ENCODE measurements at places on chromosomes 6 and 20. TPM values are rescaled to one million over a fixed set of nuclear protein-coding genes. Genes with fewer than 3 reads are reported as not detected.

AVP gene
- not detected for total RNA-seq

SOX18 gene
- 0.31 TPM for total RNA-seq

AIF1 gene
- total RNA-seq: 4.1 TPM

GHRH gene
- not detected for total RNA-seq

TRIM38 gene
- total RNA-seq: 0.47 TPM

GCLC gene
- 15.8 TPM for total RNA-seq

RSPH4A gene
- 2.7 TPM for total RNA-seq

SPAG4 gene
- 1.4 TPM for total RNA-seq

TSPO2 gene
- not detected for total RNA-seq

AGER gene
- 0.78 TPM for total RNA-seq

CDH22 gene
- total RNA-seq: 0.31 TPM

RBM24 gene
- 31.2 TPM for total RNA-seq

PLAGL2 gene
- 1.2 TPM for total RNA-seq
